Stimulated activated CD4-positive, alpha-beta T cell treated with anti-CD3 and anti-CD28 coated beads, Interleukin-1b, Interleukin-23, amount 100 ng/mL, for 48 hours (primary cell): ENCODE measurements at places on chromosomes 2 and 18.
A peak's percentile ranks its signal among the peaks of the same experiment; 100 is the strongest.

- no peak for DNase-seq
Observed at GRCh38 chr18:25177631-25178030, 174.3 kb downstream of the ZNF521 start.

DNA sequence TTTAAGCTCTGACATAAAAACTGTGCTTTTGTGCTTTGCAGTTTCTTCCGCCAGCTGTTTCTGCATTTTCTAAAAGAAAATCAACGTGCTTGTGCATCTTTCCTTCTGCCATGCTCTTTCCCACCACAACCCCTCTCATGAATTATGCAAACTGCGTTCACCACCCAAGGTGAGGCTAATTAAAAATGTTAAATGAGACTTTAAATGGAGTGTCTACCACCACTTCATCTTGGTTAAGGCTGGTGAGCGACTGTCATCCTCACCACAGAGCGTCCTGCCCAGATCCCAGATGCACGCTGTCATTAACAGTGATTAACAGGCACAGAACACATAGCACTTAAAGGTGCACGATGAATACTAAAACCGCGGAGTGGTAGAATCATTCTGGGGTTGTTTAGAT is 250.5 kb upstream of the RAB6C start:
- DNase-seq, result no peak

DNA sequence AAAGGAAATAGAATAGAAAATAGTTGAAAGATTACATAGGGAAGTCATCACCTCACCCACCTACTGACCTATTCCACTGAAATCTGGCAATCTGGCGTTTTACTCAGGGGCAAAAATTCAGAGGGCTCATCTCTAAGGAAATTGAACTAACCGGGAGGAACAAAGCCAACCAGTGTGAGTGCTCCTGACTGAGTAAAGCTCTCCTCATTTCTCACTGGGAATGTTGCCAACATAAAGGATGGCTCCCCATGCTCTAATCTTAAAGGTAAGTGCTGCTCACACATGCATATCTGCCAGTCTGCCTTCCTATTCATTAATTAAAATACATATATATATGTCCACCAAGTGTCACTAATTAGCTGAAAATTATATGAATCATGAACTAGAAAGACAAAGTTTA is 13.5 kb upstream of the DOK6 start:
- no peak for DNase-seq

DNA sequence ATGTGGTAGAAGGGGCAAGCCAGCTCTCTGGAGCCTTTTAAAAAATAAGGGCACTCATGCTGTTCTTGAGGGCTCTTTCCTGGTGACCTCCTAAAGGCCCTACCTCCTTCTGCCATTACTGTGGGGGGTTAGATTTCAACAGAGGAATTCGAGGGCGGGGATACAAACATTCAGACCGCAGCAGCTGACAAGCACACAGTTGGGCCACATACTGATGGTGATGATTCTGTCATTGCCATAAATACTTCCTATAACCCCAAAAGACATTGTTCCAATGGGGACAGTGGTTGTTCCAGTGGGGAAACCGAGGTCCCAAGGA is 67.0 kb downstream of the TSHZ1 start:
- no peak for DNase-seq

DNA sequence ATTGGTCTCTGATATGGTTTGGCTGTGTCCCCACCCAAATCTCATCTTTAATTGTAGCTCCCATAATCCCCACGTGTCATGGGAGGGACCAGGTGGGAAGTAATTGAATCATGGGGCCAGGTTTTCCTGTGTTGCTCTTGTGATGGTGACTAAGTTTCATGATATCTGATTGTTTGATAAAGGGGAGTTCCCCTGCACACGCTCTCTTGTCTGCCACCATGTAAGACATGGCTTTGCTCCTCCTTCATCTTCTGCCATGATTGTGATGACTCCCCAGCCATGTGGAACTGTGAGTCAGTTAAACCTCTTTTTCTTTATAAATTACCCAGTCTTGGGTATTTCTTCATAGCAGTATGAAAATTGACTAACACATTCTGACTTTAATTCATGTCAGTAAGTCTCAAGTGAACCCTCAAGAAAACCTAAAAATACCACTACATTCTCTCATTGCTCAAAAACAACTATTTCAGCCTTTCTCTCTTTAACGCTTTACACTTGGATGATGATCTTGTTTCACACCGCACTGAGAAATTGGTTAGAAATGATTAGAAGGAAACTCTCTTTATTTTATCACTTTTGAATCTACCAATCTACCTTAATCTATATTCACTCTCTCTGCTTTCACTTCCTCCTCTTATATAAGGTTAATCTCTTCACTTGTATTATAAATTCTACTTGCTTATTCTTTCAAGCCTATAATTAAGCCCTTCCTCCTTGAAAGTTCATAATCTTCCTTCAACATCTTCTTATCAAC is 110.1 kb downstream of the GALR1 start:
- DNase-seq, result peak; percentile 9

- DNase-seq, result no peak
Observed at GRCh38 chr2:147081831-147082230, 763.0 kb upstream of the ACVR2A start.

DNA sequence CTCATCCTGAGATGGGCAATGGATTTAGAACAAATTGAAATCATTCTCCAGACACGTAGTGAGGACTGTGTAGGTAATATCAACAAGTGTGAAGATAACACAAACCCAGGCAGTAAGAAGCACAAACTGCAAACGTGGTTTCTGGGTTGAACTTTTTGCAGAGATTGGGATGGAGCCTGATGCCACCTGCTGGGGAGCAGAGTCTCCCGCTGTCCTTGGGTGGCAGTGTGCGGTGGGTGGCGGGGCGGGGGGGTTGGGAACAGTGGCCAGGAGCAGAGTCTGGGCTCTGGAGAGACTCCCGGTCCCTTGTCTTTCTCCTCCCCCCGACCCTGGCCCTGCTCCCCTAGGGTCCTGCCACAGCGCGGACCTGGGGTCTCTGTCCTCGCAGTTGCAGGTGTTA is 19.5 kb downstream of the TRAF3IP1 start:
- DNase-seq, result no peak

GRCh38 chr2:55869637-55870325 is 53.8 kb downstream of the EFEMP1 start:
- no peak for DNase-seq

DNA sequence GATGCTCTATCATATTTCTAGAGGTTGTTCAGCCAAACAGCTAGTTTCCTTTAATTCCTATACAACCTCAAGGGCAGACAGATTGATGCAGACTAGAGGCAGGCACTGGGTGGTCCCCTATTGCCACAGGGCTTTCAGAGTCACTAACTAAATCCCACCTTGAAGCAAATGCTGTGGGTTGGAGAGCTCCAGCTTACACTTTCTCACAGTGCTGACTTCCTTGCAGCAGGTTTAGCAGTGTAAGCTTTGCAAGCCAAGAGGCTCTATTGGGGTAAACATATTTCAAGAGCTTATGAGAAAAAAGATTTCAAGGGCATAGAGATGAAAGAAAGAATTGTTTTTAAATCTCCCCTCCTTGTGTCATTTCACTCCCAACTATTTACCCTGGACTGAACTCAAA is 366.5 kb upstream of the CRIM1 start:
- DNase-seq, result no peak

- DNase-seq, result no peak
Observed at GRCh38 chr18:44048846-44049245, 631.8 kb upstream of the SETBP1 start.

DNA sequence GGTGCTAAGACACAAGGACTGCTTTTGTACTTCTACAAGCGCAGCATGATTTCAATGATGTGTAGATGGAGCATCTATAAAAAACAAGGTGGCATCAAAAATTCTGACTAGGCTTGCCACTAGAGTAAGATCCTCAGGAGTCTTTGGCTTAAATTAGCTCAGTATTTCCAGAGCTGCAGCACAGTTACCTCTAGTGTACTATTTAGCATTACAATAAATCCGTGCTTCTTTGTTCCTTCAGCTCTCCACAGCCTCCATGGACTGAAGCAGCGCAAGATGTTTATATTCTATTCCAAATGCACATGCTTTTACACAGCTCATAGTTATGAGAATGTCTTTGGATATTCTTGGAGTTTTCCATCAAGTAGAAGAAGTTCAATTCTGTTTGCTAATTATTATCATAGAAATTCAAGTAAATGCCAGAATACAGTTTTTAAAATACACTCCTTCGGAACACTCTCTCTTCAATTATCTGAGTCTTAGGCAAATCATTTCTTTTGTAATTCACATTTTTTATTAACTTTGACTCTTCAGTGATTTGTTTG is 1133.0 kb upstream of the LRRTM1 start:
- no peak for DNase-seq

DNA sequence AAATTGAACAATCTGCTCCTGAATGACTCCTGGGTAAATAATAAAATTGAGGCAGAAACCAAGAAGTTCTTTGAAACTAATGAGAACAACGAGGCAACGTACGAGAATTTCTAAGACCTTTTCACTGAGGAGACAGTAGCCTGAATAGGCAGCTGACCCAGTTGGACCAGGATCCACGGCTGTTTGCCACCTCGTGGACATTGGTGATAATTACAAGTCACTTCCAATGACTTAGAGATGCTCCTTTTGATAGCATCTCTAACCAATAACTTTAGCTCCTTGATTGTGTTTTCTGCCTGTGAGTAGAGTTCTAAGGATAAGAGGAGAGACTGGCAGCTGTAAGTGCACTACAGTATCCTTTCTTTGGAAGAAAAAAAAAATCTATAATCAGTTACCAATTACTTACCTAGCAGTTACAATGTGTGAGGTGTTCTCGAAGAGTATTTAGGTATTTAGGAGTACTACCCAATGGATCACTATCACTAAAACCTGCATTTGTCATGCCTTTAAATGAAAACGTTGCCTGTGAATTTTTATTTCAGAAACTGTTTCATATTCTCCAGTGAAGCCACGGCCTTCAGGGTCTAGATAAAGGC is 31.3 kb upstream of the CNTNAP5 start:
- no peak for DNase-seq

DNA sequence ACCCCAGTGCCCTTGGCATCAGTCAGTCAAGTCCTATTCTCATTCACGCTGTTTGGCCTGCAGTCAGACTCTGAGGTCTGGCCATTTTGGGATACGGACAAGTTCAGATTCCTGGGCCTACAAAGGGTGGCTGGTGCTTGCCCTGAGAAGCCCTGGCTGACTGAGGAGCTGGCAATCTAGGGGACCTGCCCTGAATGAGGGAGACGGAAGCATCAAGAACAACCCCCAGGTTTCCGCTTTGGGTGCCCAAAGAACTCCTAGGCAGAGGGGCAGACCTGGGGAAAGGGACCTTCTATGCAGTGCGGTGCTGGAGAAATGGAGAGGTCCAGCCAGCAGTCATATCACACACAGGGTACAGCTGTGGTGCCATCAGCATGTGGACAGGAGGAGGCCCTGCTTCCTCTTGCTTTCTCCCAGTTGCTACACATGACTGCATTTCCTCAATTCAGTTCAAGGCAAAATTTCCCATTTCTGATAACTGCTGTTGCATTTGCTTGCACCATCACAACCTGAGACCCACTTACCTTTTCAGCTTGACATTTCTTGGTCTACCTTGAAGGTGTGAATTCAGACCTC is 70.9 kb upstream of the LGALSL start:
- DNase-seq, result no peak

DNA sequence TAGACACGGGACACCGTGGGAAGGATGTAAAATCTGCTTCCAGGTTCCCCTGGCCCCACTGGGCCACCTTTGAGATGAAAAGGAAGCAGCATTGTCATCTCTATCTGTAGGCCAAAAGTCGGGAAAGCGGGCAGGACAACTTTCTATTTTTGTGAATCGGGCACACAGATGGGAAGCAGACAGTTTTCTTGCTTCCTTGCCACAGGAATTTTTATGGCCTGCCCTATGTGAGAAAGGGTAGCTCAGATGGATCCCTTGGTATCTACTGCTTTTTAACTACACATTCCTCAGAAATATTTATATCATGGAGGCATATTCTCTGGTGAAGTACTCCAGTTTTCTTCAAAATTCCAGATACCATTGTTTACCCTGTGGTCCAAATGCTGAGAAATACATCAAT is 735.5 kb downstream of the CBLN2 start:
- DNase-seq, result no peak

DNA sequence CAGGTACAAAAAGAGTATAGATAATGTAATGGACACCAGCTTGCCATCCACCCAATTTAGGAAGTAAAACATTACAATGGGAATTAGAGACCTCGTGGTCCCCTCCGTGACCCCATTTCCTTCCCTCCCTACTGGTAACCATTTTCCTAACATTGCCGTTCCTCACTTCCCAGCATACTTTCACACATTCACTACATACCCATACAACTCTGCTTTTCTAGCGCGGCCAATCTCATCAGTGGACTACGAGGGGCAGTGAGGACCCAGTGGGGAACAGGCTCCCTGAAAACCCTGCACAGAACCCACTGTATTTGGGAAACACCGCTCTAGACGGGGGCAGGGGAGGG is 1.1 kb downstream of the ENOSF1 start:
- no peak for DNase-seq

DNA sequence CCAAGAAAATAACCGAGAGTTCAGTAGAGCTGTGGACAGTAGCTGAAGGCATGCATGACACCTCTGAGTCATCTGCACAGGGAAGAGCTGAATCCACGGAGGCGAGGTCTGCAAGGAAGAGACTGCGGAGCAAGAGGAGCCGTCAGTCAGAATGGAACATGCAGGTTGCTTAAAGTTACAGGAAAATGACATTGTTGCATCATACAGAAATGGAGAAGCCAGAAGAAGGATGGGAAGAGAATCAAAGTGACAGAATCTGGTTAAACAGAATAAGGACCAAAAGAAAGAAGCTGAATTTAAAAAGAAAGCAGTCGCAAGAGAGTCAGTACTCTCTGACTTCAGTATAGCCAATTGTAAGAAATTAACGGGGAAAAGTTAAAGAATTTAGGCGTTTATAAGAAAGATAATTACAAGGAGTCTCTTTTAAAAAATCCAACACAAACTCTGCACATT is 533.8 kb downstream of the ADCYAP1 start:
- DNase-seq, result no peak

DNA sequence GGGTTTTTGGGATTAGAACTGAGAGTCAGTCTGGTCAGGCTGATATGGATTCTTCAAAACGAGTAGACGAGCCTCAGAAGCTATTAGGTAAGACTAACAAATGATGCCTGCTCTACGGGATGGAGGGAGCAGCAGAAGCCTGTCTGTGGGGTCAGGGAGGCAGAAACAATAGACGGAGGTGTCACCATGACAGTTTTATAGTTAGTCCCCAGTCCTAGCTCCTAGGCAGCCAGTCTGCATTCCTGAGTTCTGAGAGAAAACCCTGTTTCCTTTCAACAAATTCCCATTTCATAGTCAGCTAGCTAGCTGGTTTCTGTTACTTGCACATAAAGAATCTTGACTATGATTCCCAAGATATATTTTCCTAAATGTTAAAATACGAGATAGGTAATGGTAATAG is 542.1 kb downstream of the PID1 start:
- DNase-seq, result no peak

GRCh38 chr18:21383031-21383430 is 141.0 kb downstream of the GREB1L start:
- DNase-seq, result no peak
